T-helper 22 cell (primary cell): ENCODE measurements at places on chromosomes 4 and X.

DNA sequence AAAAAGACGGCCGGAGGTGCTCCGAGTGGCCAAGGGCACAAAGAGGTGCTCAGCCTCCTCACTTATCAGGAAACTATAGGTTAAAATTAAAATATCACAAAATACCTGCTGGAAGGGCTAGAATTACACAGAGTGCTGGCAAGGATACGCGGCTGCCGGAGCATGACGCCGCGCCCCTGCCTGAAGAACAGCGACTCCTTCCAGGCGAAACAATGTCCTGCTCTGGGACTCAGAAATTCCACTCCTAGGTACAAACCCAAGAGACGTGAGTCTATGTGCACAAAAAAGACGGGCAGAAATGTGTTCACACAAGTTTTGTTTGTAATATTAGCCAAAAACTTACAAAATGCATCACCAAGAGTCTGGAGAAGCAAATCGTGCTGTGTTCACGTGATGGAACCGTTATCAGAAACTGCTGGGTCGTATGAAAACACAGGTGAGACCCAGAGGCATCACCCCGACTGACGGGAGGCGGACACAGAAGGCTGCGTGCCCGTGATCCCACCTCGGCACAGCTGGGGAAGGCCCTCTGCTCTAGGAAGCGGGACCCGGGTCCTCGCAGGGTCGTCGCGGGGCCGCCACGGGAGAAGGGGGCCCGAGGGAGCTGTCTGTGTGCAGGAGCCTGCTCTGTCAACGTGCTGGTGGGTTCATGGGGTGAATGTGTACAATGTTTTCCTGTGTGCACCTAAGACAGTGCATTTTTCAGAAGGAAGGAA is 27.6 kb downstream of the CTBP1 start:
- DNase-seq, result no peak

DNA sequence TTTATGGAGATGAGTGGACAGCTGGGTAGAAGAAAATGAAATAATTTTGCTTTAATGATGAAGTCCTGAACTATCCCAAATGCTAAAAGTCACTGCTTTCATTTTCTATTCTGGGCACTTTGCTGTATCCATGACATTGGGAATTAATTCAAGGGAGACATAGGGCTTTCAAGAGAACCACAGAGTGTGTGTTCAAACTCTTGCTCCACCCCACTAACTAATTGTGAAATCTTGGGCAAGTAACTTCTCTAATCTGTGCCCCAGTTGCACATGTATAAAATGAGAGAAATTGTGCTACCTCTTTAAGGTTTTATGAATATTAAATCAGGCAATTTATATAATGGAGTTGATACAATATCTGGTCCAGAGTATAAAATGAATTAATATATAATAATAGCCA is 1422.0 kb downstream of the ADGRL3 start:
- no peak for DNase-seq

DNA sequence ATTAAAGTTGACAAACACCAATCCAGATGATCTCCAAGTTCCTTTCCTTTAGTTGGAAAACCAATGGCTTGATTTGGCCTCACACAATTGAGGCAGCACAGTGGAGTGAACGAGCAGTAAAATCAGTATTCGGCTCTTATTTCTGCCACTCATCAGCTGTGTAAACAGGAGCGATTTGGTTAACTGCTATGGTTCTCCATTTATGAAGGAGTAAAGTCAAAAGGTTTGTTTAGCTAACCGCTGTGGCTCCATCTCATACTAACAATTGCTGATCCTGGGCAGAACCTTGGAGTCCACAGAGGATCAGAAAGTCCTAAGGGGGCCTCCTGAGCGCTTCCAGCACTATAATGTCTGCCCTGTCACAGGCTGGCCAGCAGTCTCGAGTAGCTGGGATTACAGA is 54.5 kb upstream of the EXOC1L start:
- DNase-seq, result no peak

- DNase-seq, result peak; percentile 53
These were observed at the start of gene ARHGAP10 for GRCh38 chr4:147731580-147732517. Gene ARHGAP10, plus strand, starts transcription at chr4:147732088. Its CDS starts 214 bp downstream, at chr4:147732302.

DNA sequence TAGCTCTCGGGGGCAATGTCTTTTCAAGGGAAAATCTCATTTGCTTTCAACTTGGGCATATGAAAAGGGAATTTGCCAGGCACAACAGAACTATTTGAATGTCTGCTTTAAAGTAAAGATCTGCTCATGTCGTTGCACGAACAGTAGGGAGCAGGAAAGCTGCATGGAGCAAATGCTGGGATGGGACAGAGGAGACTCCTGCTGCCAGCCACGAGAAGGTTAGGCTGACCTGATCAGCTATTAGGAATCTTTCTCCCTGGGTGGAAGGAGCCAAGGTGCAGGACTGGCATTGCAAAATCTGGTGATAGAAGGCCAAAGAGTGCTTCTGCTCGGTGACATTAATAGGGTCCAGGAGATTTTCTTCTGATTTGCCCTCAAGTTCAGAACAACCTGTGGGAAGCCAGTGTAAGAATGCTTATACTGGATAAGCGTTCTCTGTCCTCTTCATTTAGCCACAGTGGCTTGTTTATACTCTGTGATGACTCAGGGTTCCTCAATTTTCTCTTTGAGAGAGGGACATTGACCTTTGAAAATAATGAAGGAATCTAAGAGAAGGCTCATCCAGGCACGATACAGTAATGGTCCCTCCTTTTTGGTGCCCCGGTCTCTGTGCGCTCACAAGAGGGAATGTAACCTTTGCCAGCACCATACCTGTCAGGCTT is 22.9 kb downstream of the FHL1 start:
- DNase-seq, result no peak

GRCh38 chr4:32858361-32858760 is 2138.2 kb downstream of the PCDH7 start:
- DNase-seq, result no peak

DNA sequence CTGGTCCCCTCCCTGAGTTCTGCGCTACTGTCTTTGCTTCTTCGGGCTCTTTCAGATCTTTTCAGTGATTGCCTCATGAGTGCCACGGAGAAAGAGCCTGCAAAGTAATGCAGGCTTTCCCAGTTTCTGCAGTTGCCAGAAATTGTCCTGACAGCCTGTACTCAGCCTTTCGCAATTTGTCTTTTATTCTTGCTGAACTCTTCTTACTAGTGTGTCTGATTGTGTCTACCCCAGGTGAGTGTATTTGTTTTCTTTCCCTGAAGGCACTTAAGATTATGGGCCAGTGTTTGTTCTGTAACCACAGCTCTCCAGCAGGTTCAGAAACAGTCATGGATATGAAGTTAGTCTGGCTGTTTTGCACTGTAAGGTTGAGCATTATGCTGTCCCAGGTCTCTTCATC is 47.1 kb downstream of the FAM193A start:
- DNase-seq, result no peak

- DNase-seq, result no peak
These were observed 109.0 kb downstream of the SHROOM4 start for GRCh38 chrX:50705042-50705441.

- no peak for DNase-seq
These were observed 122.5 kb downstream of the ZNF827 start for GRCh38 chr4:145816091-145816490.

- no peak for DNase-seq
These were observed 43.4 kb upstream of the KLF3 start for GRCh38 chr4:38620527-38621027.

- DNase-seq, result no peak
These were observed 28.4 kb downstream of the GUCY1B1 start for GRCh38 chr4:155787113-155787710.

GRCh38 chrX:134981910-134982309 is 8.9 kb upstream of the SMIM10 start:
- DNase-seq, result no peak

- DNase-seq, result no peak
These were observed 37.7 kb downstream of the VEGFC start for GRCh38 chr4:176755001-176755400.

DNA sequence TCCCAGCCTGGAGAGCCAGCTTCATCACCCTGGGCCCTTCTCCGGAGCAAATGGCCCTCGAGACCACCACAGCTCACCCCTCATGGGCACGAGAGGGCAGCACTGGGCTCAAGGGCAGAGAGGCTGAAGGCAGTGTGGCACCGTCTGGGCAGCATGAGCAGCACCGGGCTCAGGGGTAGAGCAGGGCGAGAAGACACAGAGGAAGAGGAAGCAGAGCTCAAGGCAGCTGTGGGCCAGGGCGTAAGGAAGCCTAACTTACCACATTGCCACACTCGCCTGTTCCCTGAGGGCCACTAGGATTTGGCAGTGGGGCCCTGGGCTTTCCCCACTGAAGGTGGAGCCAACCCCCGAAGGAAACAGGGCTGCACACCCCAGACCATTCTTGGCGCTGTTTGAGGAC is 15.5 kb downstream of the ZNF185 start:
- DNase-seq, result no peak

DNA sequence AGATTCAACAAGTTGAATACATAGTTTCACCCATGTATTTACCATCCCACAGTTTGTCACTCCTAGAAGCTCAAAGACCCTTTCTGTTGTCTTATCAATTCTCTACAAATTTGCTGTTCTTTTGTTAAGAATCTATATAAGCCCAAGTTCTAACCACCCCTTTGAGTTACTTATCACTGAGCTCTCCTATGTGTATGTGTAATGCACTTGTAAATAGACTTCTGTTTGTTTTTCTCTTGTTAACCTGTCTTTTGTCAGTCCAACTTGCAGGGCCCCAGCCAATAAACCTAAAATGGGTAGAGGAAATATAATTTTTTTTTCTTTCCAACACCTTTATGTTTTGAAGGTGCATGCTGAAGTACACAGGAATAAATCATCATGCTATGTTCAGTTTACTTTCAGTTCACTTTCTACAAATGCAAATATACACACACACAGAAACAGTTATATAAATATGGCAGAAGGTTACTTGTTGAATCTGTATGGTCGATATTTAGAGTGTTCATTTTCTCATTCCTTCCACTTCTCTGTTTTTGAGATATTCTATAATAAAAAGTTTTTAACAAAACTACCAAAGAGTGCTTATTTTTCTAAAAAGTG is 22.3 kb upstream of the CLOCK start:
- no peak for DNase-seq

DNA sequence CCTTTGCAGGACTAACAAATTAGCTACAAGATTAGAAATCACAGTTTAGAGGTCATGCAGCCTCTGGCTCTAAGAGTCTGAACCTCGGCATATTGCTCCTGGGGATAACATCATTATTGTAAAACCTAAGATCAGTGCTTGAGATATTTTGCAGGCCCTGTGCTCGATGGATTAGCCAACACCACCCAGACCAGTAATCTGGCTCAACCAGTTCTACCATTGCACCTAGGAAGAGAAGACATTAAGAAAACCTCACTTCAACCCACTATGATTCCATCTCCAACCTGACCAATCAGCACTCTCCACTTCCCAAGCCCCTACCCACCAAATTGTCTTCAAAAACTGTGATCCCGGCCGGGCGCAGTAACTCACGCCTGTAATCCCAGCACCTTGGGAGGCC is 43.6 kb downstream of the WFS1 start:
- DNase-seq, result no peak

DNA sequence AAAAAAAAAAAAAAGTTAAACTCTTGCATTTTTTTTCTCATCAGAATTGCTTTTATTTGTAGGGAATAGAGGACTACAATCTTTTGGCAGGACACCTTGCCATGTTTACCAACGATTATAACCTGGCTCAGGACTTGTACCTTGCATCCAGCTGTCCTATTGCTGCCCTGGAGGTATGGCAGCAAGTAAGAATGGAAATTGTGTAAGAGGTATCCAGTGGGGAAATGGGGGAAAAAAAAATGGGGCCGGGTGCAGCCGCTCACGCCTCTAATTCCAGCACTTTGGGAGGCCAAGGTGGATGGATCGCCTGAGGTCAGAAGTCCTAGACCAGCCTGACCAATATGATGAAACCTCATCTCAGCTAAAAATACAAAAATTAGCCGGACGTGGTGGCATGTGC is 49.8 kb downstream of the WDR19 start:
- DNase-seq, result no peak

- DNase-seq, result no peak
These were observed 355.4 kb upstream of the CPEB2 start for GRCh38 chr4:14646831-14647230.

GRCh38 chrX:13014111-13015096 is 30.0 kb downstream of the FAM9C start:
- no peak for DNase-seq

DNA sequence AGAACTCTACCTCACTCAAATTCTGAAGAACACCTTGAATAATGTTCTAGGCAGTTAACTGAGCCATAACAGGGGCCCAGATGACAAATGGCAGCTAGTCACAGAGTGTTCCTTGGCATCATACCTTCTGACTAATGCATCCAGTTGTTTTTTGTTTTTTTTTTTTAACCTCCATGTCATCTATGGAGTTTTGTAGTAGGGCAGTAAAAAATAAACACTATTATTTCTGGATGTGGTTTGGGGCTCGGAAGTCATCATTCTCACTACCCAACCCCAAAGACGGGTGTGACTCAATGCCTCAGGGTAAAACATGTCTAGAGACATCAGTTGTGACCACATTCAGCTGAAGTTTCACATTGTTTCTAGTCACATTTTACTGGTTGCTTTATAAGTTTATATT is 31.2 kb upstream of the MCF2 start:
- DNase-seq, result no peak

DNA sequence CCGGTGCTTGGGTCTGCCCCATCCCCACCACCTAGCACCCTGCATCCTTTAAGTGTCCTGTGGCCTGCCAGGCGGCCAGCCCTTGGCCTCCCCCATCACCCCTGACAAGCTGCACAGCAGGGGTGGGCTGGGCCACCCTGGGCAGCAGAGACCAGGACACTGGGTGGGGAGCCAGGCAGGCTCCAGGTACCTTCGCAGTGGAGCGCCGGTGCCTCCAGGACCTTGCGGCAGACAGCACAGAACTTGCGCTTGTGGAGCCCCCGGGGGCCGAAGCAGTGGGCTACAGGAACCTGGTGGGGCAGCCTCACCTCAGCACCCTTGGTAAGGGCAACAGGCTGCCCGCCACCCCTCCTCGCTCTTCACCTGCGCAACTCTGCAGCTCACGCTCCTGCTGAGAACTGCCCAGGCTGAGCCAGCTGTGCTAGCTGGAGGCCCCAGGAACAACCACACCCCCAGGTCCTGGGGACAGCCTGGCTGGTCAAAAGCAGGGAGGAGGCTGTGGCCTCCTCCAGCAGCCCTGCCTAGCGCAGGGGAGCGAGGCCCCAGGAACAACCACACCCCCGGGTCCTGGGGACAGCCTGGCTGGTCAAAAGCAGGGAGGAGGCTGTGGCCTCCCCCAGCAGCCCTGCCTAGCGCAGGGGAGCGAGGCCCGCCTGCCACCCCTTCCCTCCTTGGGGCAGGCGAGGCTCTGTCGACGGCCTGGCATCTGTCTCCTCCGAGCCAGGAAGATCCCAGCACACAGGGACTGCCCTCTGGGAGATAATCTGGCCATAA is 4.6 kb downstream of the DGKQ start:
- DNase-seq, result no peak

DNA sequence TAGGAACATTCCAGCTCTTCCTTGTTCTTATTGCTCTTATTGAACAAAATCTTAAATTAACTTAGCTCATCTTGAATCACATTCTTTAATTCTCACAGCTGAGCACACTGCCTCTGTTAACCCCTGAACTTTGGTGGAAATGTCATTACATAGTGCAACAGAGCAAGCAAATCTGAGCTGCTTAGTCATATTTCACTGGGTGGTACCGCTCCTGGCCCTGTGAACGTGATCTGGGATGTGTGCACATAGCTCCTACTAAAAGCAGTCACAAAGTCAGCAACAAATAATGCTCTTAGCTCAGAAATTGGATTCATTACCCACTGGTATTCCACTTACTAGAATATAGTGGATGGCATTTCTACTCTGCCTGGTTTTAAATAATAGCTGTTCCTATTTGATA is 27.9 kb downstream of the ARHGEF6 start:
- DNase-seq, result no peak
